ENCODE measurements at places on chromosomes 5 and 9.

GRCh38 chr9:133098104-133098754 is 22.8 kb downstream of the RALGDS start:
- no peak for DNase-seq

DNA sequence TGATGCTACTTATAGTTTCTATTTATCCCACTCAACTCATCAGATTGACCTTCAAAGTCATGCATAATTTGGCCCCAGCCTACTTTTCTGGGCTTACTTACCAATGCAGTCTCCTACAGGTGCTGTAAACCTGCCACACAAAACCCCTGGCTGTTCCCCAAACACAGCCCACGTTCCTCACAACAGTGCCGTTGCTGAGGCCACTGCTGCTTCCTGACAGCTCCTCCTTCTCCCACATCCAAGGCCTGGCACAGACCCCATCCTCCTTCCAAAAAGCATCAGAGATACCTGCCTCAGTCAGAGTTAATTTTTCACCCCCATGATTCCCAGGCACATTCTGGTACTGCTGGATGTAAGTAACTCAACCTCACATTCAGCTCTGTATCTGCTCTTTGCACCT is 68.1 kb upstream of the SIMC1 start:
- no peak for DNase-seq

GRCh38 chr5:176955895-176956294 is 50.7 kb downstream of the UIMC1 start:
- DNase-seq, result no peak

GRCh38 chr9:2700909-2701550 is 16.3 kb upstream of the KCNV2 start:
- DNase-seq, result no peak

GRCh38 chr5:88883059-88883835 is at the start of gene MEF2C:
MEF2C (minus strand) TSS chr5:88883184; CDS start chr5:88823788, 59,396 bp downstream.
- DNase-seq, result peak; percentile 32

GRCh38 chr5:112548246-112548881 is 129.3 kb upstream of the EPB41L4A start:
- DNase-seq, result no peak

DNA sequence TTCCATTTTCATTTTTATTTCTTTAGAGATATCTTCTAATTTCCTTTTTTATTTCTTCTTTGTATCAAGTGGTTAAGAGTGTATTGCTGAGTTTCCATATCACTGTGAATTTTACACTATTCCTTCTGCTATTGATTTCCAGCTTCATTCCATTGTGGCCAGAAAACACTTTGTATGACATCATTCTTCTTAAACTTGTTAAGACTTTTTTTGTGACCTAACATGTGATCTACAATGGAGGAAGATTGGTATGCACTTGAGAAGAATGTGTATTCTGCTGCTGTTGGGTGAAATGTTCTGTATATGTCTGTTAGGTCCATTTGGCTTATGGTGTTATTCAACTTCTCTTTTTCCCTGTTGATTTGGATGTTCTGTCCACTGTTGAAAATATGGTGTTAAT is 274.2 kb upstream of the PUM3 start:
- DNase-seq, result no peak

DNA sequence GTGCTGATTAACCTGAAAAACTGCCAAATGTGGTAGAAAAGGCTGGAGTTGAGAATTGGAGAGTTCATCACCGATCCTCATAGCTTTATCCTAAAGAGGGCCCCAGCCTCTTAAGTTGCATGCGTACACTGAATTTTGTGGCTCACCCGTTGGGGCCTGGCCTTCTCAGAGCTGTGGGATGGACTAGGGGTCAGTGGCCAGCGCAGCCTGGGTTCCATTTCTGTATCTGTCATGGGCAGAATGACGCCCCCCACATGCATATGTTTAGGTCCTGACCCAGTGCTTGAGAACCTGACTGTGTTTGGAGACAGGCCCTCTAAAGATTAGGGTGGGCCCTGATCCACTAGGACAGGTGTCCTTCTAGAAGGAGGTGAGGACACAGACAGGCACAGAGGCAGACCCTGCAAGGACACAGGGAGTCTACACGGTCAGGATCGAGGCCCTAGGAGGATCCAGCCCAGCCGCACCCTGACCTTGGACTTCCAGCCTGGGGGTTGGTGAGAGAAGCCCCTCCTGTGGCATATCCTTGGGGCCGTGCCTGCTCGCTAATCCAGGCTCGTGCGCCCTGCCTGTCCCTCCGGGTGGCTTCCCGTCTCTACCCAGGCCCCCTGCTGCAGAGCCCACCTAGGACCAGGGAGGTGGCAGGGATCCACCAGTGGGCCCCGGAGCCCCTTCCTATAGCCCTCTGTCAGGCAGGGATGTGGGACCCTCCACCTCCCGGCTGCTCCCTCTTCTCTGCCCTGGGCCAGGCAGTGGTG is 32.2 kb downstream of the NDUFS6 start:
- no peak for DNase-seq

GRCh38 chr9:86939321-86939720 is 8.0 kb downstream of the GAS1 start:
- no peak for DNase-seq

GRCh38 chr5:117205894-117206293 is 631.3 kb upstream of the SEMA6A start:
- DNase-seq, result no peak

DNA sequence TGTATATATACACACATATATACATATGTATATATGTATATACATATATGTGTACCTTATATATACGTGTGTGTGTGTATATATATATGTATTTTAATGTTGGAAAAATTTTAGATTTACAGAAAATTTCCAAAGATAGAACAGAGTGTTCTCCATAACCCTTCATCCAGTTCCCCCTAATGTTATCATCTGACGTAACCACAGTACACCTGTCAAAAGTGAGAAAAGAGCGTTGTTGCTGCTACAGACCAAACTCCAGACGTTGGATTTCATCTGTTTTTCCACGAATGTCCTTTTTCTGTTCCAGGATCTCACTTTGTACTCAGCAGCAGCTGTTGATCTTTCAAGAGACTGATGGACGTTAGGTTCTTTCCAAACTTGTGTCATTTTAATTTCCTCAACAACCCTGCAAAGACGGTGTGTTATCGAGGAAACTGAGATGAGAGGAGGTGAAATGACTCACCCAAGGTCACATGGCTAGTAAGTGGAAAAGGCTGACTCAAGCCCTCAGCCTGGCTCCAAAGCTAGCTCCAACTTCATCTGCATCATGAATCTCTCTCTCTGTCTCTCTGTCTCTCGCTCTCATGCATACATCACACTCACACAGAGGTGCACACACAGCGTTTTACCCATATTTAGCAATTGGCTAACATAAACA is 17.0 kb upstream of the NTNG2 start:
- no peak for DNase-seq

Data from activated CD8-positive, alpha-beta T cell treated with anti-CD3 and anti-CD28 coated beads, Interleukin-2, amount 10 ng/mL, durations not matched to agents 7 days and 5 days (primary cell).